ENCODE measurements at places on chromosomes 12 and 14.

DNA sequence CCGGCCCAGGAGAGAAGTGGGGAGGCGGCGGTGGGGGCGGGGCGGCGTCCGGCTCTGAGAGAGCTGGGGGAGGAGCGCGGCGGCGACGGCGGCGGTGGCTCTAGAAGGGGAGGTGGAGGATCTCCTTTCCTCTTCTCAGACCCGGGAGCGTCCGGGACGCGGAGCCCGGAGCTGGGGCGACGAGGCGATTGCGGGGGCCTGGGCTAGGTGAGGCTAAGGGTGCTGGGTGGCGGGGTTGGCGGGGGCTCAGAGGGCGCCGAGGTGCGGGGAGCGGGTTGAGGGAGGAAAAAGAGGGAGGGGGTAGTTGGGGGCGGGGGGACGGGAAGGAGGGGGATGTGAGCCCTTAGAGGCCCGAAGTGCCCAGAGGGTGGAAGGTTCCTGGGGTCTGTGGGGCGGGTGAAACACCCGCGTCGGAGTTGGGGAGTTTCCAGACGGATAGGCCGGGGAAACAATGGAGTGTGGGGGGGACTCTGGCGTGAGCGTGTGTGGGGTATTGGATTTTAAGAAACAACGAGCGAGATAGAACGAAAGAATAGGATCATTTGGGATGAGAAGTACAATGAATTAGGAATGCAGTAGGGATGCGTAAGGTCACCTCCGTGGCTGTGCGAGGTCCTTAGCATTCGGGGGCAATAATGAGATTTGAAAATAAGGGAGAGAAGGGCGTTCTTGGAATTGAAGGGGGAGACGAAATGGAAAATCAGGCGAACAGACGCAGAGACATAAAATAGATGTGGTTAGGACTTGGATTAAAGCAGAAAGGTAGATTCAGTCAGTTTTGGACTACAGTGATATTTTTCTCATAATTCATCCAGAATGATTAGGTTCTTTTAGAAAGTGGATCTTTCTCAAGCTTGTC is at the start of gene SPATS2:
SPATS2 (plus strand) TSS at position 82 of the 859 bp plus-strand sequence. CDS start 93,551 bp downstream, outside the sequence.
- DNase-seq, result peak; percentile 59

GRCh38 chr12:68305278-68305677 is 26.9 kb downstream of the MDM1 start:
- DNase-seq, result no peak

DNA sequence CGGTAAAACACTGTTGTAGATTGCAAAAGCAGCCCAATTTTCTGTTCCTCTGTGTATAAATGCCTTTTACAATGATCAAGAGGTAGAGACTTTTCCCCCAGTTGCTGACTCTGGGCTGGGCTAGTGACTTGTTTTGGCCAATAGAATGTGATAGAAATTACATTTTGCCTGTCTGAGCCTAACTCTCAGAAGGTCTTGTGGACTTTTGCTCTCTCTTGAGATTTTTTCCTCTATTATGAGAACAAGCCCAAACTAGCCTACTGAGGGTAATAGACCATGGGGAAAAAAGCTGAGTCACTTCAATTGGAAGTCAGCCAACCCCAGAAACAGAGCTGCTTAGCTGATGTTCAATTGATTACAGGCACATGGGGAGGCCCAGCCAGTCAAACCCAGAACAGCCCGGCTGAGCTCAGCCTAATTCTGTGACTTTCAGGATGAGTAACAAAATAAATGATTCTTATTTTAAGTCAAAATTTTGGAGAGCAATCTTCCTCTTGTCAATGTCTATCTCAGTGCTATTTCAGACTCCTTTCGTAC is 61.4 kb downstream of the MYF5 start:
- DNase-seq, result no peak

- no peak for DNase-seq
Observed at GRCh38 chr14:90740081-90740480, 76.1 kb downstream of the TTC7B start.

GRCh38 chr14:30849983-30850382 is 24.4 kb upstream of the COCH start:
- DNase-seq, result no peak

Measured in esophagus squamous epithelium (tissue), 5 donors.